ENCODE measurements at places on chromosomes 3 and 15. TPM values are rescaled to one million over a fixed set of nuclear protein-coding genes. Genes with fewer than 3 reads are reported as not detected.

The COL8A1 gene
- 28.5 TPM for total RNA-seq

The NXPE3 gene
- total RNA-seq: 26.9 TPM

The OCA2 gene
- total RNA-seq: not detected

The PLA2G4D gene
- not detected for total RNA-seq

The LIPH gene
- 0.51 TPM for total RNA-seq

DNA sequence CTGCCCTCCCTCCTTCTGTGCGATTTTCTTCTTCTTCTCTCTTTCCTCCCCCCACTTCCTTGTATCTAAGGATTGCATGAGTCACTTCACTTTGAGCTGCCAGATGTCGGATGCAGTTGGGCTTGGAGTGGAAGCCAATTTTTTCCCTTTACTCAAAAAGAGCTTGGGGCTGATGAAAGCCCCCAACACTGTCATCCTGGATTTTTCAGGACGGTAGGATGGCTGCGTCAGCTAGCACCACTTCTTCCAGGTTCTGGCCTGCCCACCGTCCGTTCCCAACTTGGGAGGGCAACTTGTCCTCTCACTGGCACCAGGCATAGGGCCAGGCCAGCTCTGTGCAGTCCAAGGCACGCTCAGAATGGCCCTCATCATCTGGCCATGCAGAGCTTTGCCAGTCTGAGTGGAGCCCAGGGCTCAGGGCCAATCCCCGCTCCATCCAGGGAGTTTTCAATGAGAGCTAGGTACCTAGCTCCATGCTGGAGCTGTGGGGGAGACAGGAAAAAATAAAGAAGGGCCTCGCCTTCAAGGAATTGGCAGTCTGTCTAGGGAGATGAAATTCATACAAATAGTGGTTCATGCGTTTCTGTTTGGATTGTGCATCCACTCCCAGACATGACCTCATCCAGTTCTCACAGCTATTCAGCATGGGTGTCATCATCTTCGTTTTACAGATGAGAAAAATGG, 47.7 kb upstream of the INSYN1 start:
- DNase-seq: peak; percentile 85

DNA sequence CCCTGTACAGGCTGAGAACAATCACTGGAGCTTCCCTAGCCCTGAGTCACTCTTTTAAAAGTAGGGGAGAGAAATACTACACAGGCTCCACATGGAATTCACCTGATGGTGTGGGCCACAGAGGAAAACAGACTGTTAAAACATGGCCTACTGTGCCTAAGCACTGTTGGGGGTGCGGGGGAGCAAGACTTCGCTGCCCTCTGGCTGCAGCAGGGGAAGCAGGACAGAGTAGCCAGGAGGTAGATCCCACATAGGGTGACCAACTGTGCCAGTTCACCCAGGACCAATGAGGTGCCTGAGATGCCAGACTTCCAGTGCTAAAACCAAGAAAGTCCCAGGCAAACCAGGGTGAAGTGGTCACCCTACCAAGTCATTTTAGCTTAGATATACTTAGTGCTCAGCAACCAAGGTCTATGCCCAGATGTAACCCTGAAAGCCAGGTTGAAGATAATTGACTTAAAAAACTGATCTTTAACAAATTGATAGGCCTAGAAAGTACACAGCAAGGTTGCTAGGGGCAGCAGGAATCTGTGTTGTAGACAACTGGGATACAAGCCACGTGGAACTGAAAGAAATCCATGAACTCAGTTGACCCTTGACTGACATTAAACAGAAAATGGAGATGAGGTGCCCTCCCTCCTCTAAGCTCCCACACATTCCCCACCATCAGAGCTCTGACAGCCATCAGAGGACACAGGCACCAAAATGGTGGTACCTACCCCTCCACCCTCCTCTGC, 344.2 kb upstream of the PPP2R3A start:
- no peak for DNase-seq

- DNase-seq: no peak
Measured at GRCh38 chr3:28132941-28133340, 108.5 kb upstream of the CMC1 start.

DNA sequence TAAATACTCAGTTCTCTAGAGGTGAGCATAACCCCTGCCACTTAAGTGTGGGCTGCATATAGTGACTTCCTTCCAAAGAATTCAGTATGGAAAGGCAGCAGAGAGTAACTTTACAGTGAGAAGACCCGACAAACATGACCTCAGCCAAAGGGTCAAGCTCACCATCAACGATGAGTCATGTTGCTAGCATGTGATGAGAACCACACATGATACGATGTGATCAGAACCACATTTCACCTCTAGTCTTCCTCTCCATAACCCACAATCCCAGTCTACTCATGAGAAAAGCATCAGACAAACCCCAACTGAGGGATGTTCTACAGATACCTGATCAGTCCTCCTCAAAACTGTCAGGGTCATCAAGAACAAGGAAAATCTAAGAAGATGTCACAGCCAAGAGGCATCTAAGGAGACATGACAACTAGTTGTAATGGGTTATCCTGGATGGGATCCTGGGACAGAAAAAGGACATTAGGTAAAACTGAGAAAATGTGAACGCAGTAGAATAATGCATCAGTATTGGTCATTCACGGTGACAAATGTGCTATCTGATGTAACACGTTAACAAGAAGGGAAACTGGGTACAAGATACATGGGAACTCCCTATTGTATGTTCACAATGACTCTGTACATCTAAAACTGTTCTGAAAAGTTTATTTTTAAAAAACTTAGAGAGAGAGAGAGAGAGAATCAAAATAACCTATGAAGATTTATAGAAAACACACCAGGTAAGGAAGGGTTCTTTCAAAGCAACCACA, 28.3 kb downstream of the SEC61A1 start:
- DNase-seq: no peak

GRCh38 chr3:156586905-156587759, 32.2 kb upstream of the SSR3 start:
- no peak for DNase-seq

- no peak for DNase-seq
Measured at GRCh38 chr3:3134750-3135448, 8.2 kb downstream of the TRNT1 start.

DNA sequence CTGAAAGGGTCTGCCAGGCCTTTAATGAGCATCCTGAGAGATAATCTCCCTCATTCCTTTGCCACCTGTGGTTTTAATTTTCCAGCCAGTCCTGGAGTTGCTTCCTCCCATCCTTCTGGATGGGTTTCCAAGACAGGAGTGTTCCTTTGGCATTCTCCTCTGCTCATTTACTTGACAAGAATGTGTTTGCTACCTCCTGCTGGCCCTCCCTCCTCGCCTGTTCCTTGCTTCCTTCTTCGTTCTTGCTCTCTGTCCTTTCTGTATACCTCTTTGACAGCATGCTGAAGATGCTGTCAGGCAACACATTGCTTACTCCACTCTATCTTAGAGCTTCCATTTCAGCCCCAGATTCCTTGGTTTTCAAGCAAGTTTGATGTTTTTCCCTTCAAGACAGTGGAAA, 46.0 kb downstream of the ERC2 start:
- no peak for DNase-seq

GRCh38 chr3:127951276-127951675, 36.2 kb downstream of the KBTBD12 start:
- DNase-seq: no peak
